ENCODE measurements at places on chromosomes 16 and 17.

GRCh38 chr16:89149386-89149785, 22.2 kb upstream of the CDH15 start:
- DNase-seq, result no peak

- no peak for DNase-seq
These were observed 41.4 kb downstream of the ACTG1 start for GRCh38 chr17:81470944-81471817.

GRCh38 chr17:15268461-15268860, 3.3 kb upstream of the PMP22 start:
- no peak for DNase-seq

DNA sequence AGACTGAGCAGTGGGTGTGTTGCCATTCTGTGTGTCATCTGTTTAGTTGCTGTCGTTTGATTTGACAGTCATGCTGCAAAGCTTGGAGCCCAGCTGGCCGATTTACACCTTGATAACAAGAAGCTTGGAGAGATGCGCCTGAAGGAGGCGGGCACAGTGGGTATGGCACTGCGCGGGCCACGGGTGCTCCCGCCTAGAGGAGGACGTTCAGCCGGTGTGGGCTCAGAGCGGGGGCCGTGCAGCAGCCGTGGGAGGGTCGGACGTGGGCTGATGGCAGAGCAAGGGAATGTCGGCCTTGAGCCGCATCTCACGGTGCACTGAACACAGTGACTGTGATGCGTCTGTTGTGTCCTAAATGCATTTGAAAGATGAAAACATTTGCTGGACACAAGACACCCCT, 3.7 kb downstream of the FN3KRP start:
- DNase-seq, result no peak

- DNase-seq, result no peak
These were observed 51.9 kb downstream of the COG7 start for GRCh38 chr16:23401139-23401538.

DNA sequence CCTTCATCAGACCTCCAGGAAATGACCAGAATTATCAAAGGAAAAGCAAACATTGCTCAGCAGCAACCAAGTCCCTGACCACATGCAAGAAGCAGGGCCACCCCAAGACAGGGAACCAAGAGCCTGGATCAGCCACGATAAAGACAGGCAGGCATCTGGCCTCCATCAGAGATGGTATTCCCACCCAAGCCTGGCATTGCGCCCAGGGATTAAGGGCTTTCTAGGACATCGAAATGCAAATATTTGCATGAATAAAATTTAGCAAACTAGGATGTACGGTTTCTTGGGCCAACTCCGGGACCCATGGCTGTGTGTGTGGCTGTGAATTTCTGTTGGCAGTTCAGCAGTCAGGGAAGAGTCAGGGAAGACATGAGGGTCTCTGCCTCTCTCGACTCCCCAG, 241.4 kb upstream of the DYNLRB2 start:
- no peak for DNase-seq

DNA sequence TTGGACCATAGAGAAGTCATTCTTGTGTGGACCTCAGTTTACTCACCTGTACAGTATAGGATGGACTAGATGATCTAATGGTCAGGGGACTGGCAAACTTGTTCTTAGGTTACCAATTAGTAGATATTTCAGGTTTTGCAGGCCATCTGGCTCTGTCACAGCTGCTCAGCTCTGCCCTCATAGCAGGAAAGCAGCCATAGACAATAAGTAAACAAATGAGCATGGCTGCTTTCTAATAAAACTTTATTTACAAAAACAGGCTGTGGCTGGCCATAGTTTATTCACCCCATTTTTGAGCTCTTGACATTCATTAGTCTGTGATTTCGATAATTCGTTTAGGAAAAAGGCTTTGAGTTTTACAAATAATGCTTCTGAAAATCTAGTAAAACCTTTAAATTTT, 12.7 kb downstream of the BPTF start:
- DNase-seq, result no peak

DNA sequence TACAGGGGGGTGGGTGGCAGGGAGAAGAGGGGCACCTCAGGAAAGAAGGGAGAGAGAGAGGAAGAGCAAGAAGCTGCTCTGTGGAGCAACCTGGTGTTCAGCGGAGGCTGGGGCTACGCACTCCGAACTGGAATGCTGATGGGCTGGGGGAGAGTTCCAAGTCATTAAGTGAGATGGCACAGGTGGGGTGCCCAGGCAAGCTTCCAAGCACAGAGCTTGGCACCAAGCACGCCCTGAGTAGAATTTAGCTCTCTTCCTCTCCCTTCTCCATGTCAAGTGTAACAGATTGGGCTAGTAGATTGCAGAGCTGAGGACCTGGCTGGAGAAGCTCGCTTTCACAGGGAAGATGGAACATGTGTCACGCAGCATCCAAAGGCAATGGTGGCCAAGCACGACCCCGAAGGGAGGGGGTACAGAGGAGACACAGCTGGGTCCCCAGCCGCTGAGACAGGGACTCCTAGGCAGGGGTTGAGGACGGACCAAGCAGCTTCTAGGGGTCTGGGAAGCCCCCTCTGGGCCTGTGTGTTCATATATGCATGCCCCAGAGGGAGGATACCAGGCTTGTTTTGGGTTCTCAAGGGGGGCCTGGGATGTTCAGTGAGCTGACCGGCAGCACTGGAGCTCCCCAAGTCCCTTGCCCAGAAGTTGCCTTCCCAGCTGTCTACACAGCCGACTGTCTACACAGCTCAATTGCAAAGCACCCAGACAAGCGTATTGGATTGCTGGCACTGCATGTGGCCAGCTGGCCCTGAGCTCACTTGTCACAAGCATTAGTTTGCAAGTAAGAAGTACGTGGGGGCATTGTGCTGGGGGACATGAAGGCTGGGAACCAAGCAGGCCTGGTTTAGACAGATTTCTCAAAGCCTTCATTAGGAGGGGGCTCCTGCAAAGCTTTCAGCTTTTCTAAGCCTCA, 247.8 kb downstream of the ENGASE start:
- DNase-seq, result no peak

DNA sequence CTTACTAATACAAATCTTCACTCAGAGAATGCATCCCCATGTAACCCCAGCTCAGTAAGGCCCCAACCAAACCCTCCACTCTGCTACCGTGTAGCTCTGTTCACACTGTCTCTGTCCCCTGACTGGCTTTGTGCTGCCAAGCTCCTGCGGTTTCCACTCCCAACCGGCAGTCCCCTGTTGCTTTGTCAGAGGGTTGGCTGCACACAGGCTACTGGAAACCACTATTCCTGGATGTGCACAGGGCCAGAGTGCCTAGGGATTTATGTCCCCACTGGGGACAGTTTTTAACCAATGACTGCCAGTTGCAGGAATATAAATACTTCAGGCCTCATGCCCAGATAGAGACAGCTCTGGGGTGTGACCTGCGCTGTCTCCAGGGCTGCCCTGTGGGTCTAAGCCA, 157.1 kb upstream of the C16orf82 start:
- no peak for DNase-seq

DNA sequence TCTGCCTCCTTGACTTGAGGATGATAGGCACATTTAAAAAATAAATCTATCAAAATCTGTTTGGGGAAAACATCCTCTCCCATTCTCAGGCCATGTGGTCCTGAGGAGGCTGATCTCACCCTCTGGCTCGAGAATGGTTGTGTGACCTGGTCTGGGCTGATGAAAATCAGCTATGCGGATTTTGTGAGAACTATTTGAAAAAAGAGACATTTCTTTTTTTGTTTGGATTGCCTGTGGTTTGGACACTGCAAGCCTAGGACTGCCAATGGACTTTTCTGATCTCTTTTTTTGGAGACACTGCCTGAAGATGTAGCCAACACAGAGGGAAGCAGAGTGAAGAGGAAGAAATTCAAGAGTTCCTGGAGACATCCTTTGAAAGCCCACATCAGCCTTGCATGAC, 145.9 kb downstream of the HS3ST3B1 start:
- no peak for DNase-seq

- no peak for DNase-seq
These were observed 67.4 kb downstream of the CRISPLD2 start for GRCh38 chr16:84887207-84887606.

- DNase-seq, result no peak
These were observed 228.4 kb downstream of the KATNIP start for GRCh38 chr16:27778171-27778925.

DNA sequence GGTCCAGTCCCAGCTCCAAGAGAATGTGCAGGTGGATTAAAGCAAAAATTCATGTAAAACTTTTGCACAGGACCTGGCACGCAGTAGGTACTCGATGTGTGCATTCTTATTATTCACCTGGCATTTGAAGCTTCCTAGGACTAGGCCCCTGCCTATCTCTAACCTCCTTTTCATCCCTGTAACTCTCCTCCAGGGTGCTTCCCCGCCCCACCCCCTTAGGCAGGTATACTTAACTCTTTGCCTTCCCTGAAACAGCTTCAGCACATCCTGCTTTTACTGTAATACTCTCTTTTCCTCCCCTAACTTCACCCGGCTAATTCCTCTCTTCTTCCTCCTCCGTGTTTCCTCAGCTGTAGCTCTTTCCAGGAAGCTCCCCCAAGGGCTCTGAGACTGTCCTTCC, 54.8 kb downstream of the CDK5R1 start:
- DNase-seq, result no peak

GRCh38 chr17:4120332-4120731, 22.5 kb downstream of the ZZEF1 start:
- DNase-seq, result no peak

GRCh38 chr17:66625311-66625767, 209.6 kb upstream of the CACNG5 start:
- DNase-seq, result no peak

- no peak for DNase-seq
These were observed 13.8 kb downstream of the USP22 start for GRCh38 chr17:21029036-21029435.

- DNase-seq, result no peak
These were observed 104.3 kb downstream of the ADAMTS18 start for GRCh38 chr16:77330332-77331042.

- DNase-seq, result no peak
These were observed 67.6 kb upstream of the RBBP6 start for GRCh38 chr16:24471561-24472350.

- DNase-seq, result no peak
These were observed 17.1 kb upstream of the VPS4A start for GRCh38 chr16:69294051-69294450.

GRCh38 chr17:32487473-32488176, 832 bp downstream of the CDK5R1 start:
- no peak for DNase-seq

GRCh38 chr17:45784741-45785479, 790 bp downstream of the CRHR1 start:
- peak; percentile 62 for DNase-seq

DNA sequence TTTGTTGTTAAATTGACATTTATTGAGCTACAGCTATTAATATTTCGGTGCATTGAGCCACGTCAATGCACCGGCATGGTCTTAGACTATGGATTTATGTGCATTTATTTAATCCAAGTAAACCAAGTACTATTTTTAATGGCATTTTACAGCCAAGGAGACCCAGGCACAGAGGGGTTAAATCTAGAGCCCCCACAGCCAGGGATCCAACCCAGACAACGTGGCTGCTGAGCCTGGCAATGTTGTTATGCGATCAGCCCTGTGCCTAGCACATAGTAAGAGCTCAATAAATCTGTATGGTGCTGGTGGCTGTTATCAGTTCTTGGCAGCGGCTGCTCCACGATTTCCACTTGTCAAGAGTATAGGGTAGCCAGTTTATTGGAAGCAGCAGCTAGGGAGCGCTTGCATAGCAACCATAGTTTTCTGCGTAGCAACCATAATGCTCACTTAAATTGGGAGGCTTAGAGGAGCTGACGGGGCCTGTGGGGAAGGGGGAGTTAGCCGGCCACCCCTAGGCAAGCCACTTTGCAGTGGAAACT, 541 bp upstream of the RBBP6 start:
- no peak for DNase-seq

GRCh38 chr17:9258115-9259015, 237.1 kb downstream of the NTN1 start:
- no peak for DNase-seq

DNA sequence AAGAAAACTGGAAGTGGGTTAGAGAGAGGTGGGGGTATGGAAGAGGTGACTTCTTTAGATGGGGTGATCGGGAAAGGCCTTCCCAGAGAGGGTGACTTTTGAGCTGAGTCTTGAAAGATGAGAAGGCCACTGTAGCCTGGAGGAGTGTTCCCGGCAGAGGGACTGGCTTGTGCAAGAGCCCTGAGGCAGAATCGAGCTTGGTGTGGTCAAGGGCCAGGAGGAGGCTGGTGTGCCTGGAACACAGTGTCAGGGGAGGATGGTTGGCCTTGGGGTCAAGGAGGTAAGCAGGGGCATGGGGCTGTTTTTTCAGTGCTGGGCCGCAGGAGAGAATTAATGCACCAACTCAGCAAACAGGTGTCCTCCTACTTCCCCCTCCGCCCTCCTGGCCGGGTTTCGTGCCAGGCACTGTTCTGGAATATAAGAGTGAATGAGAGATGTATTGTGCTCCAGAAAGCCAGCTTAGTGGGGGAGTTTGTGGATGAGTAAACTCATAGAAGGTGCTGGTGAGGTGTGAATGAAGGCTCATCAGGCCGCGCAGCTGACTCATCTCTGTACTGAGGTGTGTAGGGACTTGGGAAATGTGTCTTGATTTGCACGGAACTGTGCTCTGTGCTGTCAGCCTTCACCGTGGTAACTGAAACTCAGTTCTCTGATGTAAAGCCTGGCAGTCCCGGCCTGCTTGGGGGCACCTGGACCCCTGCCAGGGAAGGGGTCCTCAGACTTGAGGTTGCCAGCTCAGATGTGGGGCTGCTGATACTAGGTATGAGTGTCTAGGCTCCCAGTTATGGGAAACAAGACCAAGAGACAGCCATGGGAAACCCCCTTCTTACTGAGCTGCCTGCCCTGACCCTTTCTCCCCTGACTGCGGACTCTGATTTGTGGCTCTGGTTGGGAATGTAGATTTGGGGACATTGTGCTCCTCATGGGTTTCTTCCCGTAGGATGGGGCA, 15.3 kb downstream of the KSR1 start:
- DNase-seq, result no peak

DNA sequence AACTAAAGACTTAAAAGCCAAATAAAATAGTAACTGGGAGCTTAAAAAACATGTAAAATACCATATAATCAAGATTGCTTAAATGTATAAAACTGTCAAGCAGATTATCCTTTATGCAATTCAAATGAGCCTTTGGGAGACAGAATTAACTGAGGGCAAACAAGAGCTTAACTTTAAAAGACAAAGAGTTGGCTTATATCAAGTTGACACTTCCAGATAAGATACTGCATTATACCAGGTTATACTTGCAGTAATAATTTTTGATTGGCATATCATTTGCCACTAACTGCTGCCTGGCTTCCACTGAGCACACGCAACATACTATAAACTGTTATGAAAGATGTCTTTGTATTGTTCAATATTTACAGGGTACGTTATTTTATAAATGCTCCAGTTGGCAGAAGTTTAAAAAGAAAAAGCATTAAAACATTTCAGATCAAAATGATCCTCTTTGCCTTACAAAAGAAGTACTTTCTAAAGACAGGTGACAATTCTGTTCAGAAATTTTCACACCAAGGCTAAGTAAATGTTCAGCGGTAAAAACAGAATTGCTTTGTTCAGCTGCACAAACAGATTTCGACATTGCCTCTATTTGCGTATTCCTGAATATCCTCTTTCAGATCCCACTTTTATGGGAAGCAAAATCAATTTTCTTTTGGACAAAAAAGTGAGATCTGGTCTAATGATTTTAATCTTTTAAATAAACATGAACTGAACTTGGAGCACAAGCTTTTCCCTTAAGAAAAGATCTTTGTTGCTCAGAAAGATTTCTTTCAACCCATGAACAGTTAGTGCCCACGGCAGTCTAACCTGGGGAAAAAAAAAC, 50.7 kb downstream of the TOX3 start:
- no peak for DNase-seq

Data from H9 (cell line).